Myocyte (in vitro differentiated cells): ENCODE measurements at places on chromosomes 2 and 18.

DNA sequence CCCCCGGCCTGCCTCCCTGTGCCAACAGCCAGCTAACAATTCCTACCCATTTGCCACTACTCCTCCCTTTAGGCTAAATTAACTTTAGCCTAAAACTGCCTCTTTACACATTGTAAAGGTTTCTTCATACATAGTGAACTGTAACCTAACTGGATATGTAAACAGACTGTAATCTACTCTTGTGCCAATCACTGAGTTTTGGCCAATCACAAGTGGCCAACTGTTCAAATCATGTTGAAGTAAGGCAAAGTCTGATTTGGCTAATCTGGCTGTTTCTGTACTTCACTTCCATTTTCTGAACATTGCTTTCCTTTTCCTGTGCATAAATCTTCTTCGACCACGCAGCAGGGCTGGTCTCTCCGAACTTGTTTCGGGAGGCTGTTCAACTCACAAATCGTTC is 103.6 kb upstream of the LYPD6 start:
- DNase-seq: no peak

- DNase-seq: no peak
Observed at GRCh38 chr18:27249933-27250332, 64.8 kb upstream of the CHST9 start.

DNA sequence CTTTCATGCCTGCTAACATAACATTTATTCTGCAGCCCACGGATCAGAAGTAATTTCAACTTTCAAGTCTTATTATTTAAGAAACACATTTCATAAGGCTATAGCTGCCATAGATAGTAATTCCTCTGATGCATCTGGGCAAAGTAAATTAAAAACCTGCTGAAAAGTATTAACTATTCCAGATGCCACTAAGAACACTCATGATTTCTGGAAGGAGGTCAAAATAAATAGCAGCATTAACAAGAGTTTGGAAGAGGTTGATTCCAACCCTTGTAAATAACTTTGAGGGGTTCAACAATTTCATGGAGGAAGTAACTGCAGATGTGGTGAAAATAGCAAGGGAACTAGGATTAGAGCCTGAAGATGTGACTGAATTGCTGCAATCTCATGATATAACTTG is 77.6 kb downstream of the CCDC148 start:
- DNase-seq: no peak

- DNase-seq: no peak
Observed at GRCh38 chr2:236472720-236473495, 96.7 kb upstream of the ACKR3 start.

DNA sequence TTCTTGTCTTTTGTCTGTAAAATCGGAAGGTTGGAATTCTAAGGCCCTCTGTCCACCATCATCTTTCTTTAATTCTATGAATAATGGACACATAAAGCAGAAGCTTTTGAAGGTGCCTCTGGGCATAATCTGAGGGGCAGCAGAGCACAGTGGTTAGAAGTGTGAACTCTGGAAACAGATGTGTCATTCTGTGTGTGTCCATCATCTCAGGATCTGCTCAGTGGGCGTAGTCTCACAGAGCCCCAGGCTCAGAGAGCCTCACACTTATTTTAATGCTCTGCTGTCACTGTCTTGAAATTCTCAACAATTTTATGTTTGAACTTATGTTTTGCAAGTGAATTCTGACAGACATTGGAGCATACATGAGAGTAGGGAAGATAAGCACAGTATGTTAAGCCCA is 31.0 kb upstream of the CCDC93 start:
- DNase-seq: no peak

GRCh38 chr18:64027931-64028695 is 58.2 kb downstream of the SERPINB8 start:
- no peak for DNase-seq
